CD4-positive, alpha-beta T cell treated with Interferon alpha-2 for 1 hour (primary cell): ENCODE measurements at places on chromosomes 11 and 22.

- DNase-seq: no peak
Observed at GRCh38 chr11:128200467-128200866, 386.9 kb downstream of the ETS1 start.

- DNase-seq: no peak
Observed at GRCh38 chr11:93501856-93502255, 41.3 kb downstream of the SMCO4 start.

DNA sequence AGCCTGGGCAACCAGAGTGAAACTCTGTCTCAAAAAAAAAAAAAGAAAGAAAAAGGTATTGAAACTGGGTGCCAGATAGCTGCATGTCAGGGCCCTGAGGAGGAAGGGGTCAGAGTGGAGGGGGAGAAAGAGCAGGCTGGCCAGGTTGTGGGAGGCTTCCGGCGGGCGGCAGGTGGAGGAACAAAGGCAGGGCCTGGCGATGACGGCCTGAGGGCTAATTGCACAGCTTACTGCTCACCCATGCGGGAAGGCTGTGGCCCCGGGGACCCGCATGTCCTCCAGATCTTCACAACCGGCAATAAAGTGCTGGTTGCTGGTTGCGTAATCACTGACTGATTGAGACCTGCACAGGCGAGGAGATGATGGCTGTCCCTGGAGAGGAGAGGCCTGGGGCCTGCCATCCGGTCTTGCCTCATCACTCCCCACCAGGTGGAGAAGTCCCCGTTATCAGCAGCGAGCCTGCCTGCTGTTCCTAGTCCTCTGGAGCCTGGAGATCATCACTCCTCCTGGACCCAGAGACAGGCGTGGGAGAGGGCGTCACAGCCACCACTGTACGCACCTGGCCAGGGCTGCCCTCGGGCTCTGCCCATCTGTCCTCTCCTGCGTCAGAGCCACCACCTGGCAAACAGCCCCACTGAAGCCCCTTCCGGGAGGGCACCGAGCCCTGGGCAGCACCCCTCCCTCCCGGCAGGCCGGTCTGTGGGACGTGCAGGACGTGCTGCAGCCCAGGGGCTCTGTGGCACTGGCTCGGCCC, 18.7 kb downstream of the H19 start:
- no peak for DNase-seq

- DNase-seq: no peak
Observed at GRCh38 chr11:113894421-113894996, 10.1 kb upstream of the HTR3B start.

DNA sequence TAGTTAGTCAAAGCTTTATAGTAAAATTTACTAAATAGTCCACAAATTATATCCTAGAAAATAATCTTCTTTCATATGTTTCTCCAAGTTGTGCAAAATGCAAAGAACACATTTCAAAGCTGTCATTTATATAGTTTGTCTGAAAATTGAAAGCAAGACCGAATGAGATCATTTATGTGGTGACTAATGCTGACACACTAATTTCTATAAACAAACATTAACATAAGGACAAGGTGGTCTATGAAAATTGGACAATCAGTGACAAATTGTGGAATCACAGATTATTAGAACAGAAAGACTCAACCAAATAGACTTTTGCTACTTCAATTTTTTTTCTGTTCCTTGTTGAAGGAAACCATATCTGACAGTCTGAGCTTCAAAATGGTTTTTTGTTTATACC, 1056.1 kb downstream of the LRRC4C start:
- no peak for DNase-seq

DNA sequence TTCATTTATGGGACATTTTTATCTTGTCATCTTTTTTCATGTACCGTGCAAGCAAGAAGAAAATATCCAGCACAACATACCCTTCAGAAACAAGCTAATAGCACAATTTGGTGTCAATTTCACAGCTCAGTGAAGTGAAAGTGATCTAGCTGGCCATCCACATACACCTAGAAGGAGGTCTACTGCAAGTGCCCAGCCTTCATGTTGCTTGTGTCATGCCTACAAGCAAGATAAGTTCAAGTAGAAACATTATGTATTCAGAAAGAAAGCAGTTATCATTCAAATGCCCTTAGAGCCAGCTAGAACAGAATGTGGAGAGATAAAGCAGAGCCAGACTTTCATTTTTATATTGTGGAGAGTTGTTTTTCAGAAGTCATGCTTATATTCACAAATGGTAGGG, 325.7 kb upstream of the PITPNB start:
- DNase-seq: no peak

DNA sequence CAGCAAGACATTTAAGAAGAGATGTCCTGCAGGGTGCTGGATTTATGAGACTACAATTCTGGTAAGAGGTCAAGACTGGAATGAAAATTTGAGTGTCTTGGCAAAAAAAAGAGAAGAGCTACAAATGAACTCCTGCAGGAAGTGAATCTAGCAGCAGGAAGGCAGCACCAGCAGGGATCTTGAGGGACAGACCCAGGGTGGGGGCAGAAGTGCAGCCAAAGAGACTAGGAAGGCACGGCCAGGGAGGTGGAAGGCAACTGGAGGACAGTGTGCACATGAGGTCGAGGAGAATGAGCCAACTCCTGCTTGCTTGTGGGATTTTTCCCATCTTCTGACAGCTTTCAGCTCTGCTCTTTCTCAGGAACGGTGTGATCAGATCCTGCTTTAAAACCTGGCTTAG, 263.2 kb downstream of the BUD13 start:
- DNase-seq: no peak

GRCh38 chr11:72755713-72756285, 3.6 kb upstream of the ARAP1 start:
- DNase-seq: no peak

DNA sequence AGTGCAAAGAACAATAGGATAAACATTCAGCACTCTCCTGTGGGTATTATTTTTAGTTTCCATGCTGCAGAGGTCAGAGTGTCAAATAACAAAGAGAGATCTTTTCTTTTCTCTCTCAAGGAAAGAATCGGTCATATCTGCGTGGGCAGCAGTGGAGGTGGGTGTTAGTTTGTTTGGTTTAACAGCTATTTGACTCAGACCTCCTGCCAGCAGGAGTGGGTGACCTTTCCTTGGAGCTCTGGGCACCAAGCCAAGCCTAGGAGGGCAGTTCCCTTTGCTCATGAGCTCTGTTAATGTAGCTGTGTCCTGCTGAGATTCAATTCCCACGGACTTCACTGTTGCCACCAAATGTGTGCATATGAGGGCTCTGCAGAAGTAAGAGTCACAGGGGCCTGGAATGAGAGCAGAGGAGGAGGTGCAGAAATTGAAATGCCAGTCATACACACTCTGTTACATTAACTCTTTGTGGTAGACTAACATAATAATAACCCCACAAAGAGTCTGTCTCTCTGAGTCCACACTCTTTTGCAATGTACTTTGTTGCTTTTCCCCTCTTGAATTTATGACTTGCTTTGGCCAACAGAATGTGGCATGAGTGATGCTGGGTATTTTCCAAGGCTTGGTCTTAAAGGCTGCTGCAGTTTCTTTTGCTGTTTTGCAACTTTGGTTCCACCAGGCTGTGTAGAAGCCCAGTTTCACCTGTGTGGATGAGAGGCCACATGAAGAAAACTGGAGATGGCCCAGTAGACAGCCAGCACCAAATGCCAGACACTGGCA, 76.0 kb upstream of the GRK3 start:
- no peak for DNase-seq
